ENCODE measurements at places on chromosomes 12 and 14. TPM values are rescaled to one million over a fixed set of nuclear protein-coding genes. Genes with fewer than 3 reads are reported as not detected.

Gene NTF3
- total RNA-seq = not detected

Gene TBC1D30
- total RNA-seq = 1.1 TPM

DNA sequence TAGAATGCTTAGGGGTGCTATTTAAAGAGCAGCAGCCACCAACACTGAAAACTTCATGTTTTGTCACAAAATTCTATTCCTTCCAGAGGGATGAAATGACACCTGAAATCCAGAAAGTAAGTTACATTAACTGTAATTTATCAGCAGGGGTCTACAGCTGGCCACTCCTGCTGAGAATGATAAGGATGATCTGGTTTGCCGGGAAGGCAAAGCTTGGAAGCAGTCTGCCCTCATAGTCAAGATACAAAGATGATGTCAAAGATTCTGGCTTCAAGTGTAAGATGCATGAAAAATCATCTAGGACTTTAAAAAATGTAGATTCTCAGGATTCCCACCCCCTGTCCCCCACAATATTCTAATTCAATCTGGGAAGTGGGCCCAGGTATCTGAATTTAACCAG lies 58.4 kb downstream of the DCAF5 start:
- no peak for DNase-seq
- no peaks in the 10 kb centered on the region for H3K27me3 ChIP-seq
- peaks cover 16% of the 10 kb centered on the region for H3K36me3 ChIP-seq
- no peak overlapping the region for H3K4me3 ChIP-seq
- H3K27ac ChIP-seq = no peak overlapping the region

GRCh38 chr14:39581474-39581873 lies 149.2 kb upstream of the FBXO33 start:
- no peaks in the 10 kb centered on the region for H3K36me3 ChIP-seq
- H3K4me1 ChIP-seq = no peaks in the 10 kb centered on the region
- H3K4me3 ChIP-seq = no peak overlapping the region

Gene WIF1
- not detected for total RNA-seq

DNA sequence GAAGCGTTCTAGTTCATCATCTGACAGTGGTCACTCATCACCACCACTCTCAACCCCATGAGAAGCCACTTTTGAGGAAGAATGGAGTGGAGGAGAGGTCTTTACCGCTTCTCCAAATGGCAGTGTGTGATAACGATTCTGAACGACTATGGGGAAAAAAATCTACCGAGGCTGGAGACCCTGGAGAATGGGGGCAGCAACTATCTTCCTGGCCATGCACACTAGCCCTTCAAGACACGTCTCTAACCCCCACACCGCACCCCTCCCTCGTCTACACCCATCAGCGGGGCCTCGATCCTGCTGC lies 365 bp downstream of the ING4 start:
- peaks cover 30% of the 10 kb centered on the region for H3K4me1 ChIP-seq
- DNase-seq = no peak
- peaks cover 31% of the 10 kb centered on the region for H3K36me3 ChIP-seq
- no peaks in the 10 kb centered on the region for H3K27me3 ChIP-seq

- peaks cover 4% of the 10 kb centered on the region for H3K27me3 ChIP-seq
- H3K4me3 ChIP-seq = no peak overlapping the region
- no peaks in the 10 kb centered on the region for H3K4me1 ChIP-seq
These were observed 206.0 kb upstream of the DIO3 start for GRCh38 chr14:101355284-101355683.

DNA sequence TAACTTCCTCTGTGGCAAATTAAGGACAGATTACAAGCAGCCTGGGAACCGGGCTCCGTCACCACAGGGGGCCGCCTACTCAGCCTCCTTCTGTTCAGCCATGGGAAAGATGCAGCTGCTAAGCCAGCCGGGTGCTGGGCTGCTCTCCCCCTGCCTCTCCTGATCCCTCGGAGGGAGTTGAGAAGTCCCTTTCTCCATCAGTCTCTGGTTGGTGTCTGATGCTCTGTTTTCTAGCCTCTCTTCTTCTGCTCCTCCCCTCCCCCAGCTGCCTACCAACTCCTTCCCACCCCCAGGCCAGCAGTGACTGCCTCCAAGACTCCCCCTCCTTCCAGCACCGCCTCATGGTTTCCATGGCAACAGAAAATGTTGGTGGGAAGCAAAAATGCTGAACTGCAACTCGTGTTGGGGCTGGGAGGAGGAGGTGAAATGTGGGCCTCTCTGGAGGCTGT lies 486.7 kb downstream of the APAF1 start:
- no peak for DNase-seq
- no peaks in the 10 kb centered on the region for H3K4me1 ChIP-seq
- no peak overlapping the region for H3K4me3 ChIP-seq

Gene DHH
- not detected for total RNA-seq

GRCh38 chr14:45377166-45377565 lies 124.2 kb upstream of the MIS18BP1 start:
- no peaks in the 10 kb centered on the region for H3K4me1 ChIP-seq
- H3K4me3 ChIP-seq = no peak overlapping the region
- DNase-seq = no peak
- no peaks in the 10 kb centered on the region for H3K36me3 ChIP-seq
- H3K27ac ChIP-seq = no peak overlapping the region

DNA sequence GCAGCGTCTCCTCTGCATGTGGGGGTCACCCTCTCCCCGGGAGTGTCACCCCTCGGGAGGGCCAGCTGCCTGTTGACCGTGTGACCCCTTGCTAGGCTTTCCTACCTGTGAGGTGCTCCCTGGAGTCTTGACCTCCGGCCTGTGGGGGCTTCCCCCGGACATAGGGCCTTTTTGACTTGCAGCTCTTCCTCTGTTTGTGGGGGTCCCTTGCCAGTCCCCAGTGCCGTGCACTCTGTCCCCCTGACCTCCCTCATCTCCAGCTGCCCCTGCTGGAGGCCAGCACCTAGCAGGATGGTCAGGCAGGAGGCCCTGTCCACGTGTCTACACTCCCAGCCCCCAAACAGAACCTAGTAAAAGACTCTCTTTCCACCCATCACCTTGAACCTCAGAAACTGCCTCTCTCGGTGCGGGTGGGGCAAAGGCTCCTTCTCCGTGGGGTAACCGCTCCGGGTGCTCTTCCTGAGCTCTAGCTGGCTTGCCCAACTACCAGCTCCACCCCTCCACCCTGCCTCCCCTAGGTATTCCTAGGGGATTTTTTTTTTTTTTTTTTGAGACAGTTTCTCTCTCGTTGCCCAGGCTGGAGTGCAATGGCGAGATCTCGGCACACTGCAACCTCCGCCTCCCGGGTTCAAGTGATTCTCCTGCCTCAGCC lies 810 bp downstream of the AACS start:
- peaks cover 3% of the 10 kb centered on the region for H3K36me3 ChIP-seq
- peaks cover 17% of the 10 kb centered on the region for H3K4me1 ChIP-seq
- H3K27ac ChIP-seq = peak overlapping the region; percentile 40

DNA sequence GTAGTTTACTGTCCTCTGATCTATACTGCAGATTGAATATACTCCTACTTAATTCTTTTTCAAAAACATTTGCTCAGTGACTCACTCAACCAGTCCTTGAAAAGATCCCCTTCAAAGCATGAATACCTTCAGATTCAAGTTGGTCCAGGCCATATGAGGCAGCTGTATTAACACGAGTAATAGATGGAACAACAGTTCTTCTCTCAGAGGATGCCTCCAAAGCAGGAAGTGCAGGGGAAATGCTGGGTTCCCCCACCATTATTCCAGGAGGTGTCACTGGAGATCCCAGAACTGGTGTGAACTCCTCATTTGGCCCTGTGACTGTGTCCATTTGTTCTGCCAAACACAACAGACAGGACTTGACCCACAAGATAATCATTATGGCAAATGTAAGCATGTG lies 20.6 kb downstream of the ARMH4 start:
- no peak overlapping the region for H3K27ac ChIP-seq
- H3K36me3 ChIP-seq = no peaks in the 10 kb centered on the region
- no peaks in the 10 kb centered on the region for H3K4me1 ChIP-seq

Gene FSCB
- total RNA-seq = not detected

- H3K27me3 ChIP-seq = no peaks in the 10 kb centered on the region
- no peak overlapping the region for H3K4me3 ChIP-seq
- H3K4me1 ChIP-seq = no peaks in the 10 kb centered on the region
- no peaks in the 10 kb centered on the region for H3K36me3 ChIP-seq
- DNase-seq = no peak
These were observed 344.9 kb upstream of the STXBP6 start for GRCh38 chr14:25394791-25395391.

Gene ESRRB
- 0.17 TPM for total RNA-seq

- no peaks in the 10 kb centered on the region for H3K4me1 ChIP-seq
- no peak overlapping the region for H3K27ac ChIP-seq
- H3K4me3 ChIP-seq = no peak overlapping the region
- H3K27me3 ChIP-seq = no peaks in the 10 kb centered on the region
- DNase-seq = no peak
These were observed 60.4 kb upstream of the MANSC4 start for GRCh38 chr12:27840229-27840999.

DNA sequence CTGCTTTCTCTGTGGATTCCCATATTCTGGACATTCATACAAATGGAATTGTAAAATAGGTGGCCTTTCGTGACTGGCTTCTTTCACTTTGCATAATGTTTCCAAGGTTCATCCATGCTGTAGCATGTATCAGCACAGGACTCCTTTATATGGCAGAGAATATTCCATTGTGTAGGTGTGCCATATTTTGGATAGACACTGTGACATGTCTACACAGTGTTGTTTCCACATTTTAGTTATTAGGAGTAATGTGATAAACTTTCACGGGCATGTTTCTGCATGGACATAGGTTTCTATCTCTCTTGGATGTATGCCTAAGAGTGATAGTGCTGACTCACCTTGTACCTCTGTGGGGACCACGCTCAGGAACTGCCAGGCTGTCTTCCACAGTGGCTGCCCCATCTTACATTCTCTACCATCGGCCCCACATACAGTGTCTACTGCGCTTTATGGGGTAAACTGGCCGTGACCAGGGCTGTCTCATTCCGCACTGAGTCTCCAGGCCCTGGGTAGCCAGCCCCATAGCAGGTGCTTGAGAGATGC lies 7.1 kb upstream of the KRT84 start:
- no peak overlapping the region for H3K4me3 ChIP-seq
- peaks cover 8% of the 10 kb centered on the region for H3K27me3 ChIP-seq
- H3K36me3 ChIP-seq = no peaks in the 10 kb centered on the region
- no peaks in the 10 kb centered on the region for H3K4me1 ChIP-seq

DNA sequence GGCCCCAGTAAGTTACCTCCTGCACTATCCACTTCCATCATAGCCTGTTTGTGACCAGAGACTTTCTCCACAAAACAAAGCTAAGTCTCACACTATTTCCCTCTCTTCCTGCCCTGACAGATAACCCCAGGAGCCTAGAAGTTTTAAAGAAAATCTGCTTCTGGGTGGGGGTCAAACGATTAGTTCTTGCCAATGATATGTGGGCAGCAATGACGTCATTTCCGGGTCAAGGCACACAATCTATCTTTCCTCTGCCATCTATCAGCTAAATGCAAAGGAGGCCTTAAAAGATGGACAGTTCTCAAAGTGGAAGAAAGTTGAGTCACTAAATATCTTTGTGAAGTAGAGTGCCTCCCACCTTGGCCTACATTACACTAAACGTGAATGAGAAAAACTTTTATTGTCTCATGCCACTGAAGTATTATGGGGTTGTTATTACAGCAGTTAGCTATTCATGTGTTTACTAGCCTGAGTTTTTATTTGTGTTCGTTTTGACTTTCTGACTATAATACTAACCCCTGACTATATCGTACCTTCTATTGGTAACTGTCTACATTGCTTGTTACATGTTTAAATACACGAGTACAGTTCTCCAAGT lies 86.2 kb downstream of the DENND5B start:
- H3K27ac ChIP-seq = no peak overlapping the region
- no peaks in the 10 kb centered on the region for H3K27me3 ChIP-seq
- H3K4me1 ChIP-seq = no peaks in the 10 kb centered on the region
- no peaks in the 10 kb centered on the region for H3K36me3 ChIP-seq
- DNase-seq = no peak

- DNase-seq = no peak
- H3K36me3 ChIP-seq = no peaks in the 10 kb centered on the region
- no peak overlapping the region for H3K4me3 ChIP-seq
- H3K27me3 ChIP-seq = peaks cover 2% of the 10 kb centered on the region
- H3K4me1 ChIP-seq = no peaks in the 10 kb centered on the region
These were observed 213.6 kb downstream of the ADGRD1 start for GRCh38 chr12:131167334-131167733.

Gene OTX2
- total RNA-seq = not detected

- no peaks in the 10 kb centered on the region for H3K4me1 ChIP-seq
- H3K36me3 ChIP-seq = no peaks in the 10 kb centered on the region
- H3K27ac ChIP-seq = no peak overlapping the region
- H3K4me3 ChIP-seq = no peak overlapping the region
These were observed 1721.5 kb upstream of the SEL1L start for GRCh38 chr14:83255015-83255726.

- H3K4me3 ChIP-seq = no peak overlapping the region
- H3K36me3 ChIP-seq = peaks cover 4% of the 10 kb centered on the region
- DNase-seq = no peak
- H3K4me1 ChIP-seq = no peaks in the 10 kb centered on the region
- no peaks in the 10 kb centered on the region for H3K27me3 ChIP-seq
These were observed 21.5 kb upstream of the ALDH2 start for GRCh38 chr12:111745211-111745610.

DNA sequence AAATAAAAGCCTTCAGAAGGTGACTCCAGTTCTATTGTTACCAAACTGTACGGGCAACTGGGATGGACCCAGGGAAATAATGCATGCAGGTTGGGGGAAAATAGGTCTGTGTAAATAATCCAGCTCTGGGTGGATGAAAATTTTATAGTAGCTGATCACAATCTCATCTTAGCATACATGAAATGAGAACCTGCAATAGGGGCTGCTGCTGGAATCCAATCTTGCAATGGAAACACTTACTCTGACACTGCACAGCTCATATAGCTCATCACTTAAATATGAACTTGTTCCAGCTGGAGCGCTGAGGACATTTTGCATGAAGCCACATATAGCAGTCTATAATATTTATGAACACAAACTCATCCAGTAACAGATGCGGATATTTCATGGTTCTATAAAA lies 40.1 kb upstream of the GAS2L3 start:
- H3K4me3 ChIP-seq = no peak overlapping the region
- no peaks in the 10 kb centered on the region for H3K36me3 ChIP-seq
- no peaks in the 10 kb centered on the region for H3K27me3 ChIP-seq
- DNase-seq = no peak

- H3K4me1 ChIP-seq = peaks cover 15% of the 10 kb centered on the region
- H3K36me3 ChIP-seq = no peaks in the 10 kb centered on the region
- peaks cover 3% of the 10 kb centered on the region for H3K27me3 ChIP-seq
These were observed 35.9 kb downstream of the FBLN5 start for GRCh38 chr14:91911474-91912032.

Measured in activated T-helper 1 cell treated with anti-CD3 and anti-CD28 coated beads, Interleukin-12 subunit alpha, Interleukin-12 subunit beta, Interleukin-2, Interleukin-4 antibody, amounts not matched to agents 30 ng/mL and 10 ng/mL and 1 ng/mL, durations not matched to agents 14 hours and 24 hours and 36 hours (primary cell).